ENCODE measurements at places on chromosomes 5 and 9.

DNA sequence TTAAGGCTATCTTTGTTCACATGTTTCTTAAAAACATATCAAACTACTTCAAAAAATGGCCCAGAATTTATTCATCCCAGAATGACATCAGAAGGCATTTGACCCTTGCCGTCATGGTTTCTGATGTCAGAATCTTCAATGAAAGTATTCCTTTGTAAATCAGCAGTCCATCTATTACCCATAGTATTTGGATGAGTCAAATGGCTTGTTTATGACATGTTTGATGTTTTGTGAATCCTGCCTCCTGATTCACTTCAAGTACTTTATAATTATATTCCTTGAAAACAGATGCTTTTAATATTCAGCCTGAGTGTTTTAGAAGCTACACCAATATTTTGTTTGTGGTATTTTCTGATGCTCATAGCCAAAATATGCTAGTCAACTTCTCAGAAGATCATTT, 200.8 kb upstream of the MEF2C start:
- DNase-seq = no peak

GRCh38 chr5:128881502-128882018, 83.7 kb upstream of the SLC27A6 start:
- no peak for DNase-seq

DNA sequence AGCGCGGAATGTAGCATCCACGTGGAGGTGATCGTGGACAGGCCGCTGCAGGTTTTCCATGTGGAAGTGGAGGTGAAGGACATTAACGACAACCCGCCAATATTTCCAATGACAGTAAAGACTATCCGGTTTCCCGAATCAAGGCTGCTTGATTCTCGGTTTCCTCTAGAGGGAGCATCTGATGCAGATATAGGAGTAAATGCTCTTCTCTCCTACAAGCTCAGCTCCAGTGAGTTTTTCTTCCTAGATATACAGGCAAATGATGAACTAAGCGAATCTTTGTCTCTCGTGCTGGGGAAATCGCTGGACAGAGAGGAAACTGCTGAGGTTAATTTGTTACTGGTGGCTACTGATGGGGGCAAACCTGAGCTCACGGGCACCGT, 598 bp downstream of the PCDHA2 start:
- no peak for DNase-seq

DNA sequence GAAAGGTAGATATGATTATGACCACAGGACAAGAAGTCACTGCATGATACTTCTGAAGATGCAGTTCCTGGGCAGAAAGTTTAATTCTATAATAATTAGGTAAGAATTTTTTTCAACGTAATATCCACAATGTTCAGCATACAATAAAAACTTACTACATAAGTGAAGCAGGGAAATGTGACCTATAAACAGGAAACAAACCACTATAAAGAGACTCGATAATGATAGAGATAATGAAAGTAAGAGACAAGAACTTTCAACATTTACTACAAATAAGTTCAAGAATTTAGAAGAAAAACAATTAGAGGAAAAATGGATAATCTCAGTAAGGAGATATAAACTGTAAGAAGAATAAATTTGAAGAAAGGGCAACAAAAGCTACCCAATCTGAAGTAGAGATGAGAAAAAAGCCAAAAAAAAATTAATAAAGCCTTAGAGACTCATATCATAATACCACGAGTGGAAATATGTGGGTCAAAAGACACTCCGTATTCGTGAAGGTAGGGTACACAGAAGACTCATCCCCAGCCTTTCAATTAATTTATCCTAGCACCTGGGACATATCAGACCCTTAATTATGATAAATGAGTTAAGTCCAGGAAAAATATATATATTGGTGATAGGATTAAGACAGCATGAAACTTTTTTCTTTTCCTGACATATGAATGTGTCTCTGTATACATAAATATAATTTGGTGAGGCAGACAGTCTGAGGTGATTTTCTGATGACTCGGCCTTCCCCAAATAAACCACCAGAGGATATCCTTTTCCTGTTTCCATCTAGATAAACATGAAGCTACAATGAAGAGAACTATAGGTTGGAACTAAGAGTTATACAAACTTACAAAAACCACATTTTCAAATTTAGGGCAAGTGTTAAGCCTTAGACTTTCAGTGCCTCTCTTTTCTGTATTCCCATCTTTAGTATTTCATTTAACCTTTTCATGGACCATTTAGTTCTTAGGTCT, 120.4 kb downstream of the RAPGEF6 start:
- no peak for DNase-seq

GRCh38 chr5:113166852-113167366, 190.3 kb downstream of the DCP2 start:
- no peak for DNase-seq

GRCh38 chr9:30845136-30845535, 1539.3 kb upstream of the ACO1 start:
- DNase-seq = no peak

DNA sequence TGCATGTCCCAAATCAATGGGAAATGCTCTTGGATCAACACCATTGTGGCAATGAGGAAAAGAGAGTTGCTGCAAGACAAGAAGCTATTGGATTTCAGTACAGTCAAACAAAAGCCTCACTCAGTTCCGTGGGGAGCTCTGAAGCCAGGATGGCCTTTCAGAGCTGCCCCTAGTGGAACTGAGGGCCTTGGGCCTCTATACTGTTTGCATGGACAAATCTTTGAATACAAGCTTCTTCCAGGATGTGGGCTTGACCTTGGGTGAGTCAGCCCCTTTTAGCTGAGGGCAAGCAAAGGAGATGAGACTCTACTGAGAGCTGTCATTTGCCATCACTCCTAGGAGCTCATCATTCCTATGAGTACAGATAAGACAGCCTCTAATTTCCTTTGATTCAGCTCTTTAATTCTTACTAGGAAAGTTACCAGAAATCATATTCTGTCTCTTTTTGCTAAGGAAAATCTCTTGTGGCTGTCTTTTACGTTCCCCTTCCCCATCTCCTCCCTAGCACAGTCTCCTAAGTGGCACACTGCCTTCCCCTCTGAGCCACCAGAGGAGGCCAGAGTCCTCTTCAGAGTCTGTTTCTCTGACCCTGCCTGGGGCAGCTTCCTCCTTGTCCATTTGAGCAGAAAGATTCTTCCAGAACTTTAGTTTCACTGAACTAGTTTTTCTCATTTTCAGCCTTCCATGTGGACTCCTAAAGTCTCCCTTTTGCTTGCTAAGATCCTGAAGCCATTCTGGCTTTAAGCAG, 168.8 kb upstream of the POC5 start:
- DNase-seq = no peak

DNA sequence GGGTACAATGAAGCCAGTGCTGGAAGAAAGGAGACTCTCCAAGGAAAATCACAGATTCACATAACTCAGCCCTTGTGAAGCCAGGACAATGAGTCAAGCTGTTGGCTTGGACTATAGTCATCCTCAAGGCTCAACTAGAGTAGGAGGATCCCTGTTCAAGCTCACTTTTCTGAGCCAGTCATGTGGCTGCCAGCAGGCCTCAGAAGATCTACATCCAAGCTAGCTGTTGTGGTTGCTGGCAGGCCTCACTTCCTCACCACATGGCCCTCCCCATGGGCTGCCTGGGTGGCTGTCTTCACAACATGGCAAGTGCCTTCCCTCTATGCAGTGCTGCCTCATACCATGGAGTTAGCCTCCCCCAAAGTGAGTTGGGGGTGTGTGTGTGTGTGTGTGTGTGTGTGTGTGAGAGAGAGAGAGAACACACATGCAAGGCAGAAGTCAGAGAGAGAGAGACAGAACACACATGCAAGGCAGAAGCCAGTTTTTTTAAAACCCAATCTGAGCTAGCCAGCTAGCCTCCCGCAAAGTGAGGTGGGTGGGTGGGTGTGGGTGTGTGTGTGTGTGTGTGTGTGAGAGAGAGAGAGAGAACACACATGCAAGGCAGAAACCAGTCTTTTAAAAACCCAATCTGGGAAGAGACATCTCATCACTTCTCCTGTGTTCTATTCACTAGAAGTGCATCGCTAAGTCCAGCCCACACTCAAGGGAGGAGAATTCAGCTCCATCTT, 17.1 kb downstream of the SCAI start:
- peak; percentile 46 for DNase-seq
